ENCODE measurements at places on chromosomes 3 and 15. TPM values are rescaled to one million over a fixed set of nuclear protein-coding genes. Genes with fewer than 3 reads are reported as not detected.

CPLX3 gene
- polyA plus RNA-seq, result not detected

CLRN1 gene
- not detected for polyA plus RNA-seq

CRYGS gene
- 11.6 TPM for polyA plus RNA-seq

LRRIQ4 gene
- polyA plus RNA-seq, result 0.12 TPM

SLC9C1 gene
- polyA plus RNA-seq, result 1.2 TPM

Measured in left kidney (tissue), 8 donors.